Effector memory CD8-positive, alpha-beta T cell (primary cell): ENCODE measurements at places on chromosomes 4 and X.

GRCh38 chrX:43970528-43970927 is 2.7 kb downstream of the NDP start:
- no peak for DNase-seq

- DNase-seq = no peak
Observed at GRCh38 chr4:152581536-152582160, 45.8 kb upstream of the FBXW7 start.

- DNase-seq = no peak
Observed at GRCh38 chr4:119059221-119059620, 76.4 kb upstream of the MYOZ2 start.

DNA sequence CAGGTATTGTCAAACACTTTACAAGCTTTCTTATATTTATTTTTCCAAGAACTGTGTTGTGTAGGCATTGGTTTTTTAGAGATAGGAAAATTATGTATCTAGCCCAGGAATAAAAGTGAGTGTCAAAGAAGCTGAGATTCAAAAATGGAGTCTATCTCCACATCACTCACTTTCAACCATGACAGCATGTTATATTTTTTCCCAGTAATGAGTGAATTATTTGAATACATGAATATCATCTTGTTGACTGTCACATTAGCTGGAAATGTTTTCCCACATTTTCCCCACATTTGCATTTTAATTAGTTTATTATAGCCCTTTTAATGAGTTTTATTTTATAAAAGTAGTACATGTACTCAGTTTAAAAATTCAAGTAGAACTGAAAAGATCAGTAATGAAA is 693.7 kb downstream of the PCDH18 start:
- no peak for DNase-seq

DNA sequence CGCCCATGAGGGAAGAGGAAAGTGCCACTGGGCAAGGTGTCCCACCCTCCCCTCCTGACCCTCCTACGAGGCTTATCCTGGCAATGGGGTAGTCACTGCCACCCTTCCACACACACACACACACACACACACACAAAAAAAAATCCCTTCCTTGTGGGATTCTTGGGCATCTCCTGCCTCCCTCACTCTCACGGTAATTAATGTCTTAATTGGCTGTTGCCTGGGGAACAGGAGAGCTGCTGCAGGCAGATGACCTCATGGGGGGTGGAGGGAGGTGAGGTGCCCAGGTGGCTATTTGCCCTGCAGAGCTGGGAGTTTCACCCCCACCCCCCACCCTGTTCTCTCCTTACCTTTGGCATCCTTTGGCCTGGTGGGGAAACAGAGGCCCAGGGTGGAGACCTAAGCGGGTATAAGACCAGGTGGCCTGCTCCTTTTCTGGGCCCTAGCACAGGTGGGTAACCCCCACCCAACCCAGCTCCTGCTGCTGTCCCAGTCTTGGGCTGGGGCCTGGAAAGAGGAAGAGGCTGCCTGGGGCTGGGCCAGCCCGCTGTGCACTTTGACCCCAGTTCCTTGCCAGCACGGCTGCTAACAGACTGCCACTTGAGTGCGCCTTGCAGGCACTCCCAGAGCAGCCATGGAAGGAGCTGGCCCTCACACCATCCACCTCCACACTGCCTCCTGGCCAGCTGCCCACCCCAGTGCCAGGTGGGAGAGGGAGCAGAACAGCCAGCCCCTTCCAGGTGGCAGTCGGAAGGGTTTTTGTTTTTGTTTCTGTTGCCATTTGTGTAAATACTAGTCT is 12.6 kb downstream of the EFNB1 start:
- DNase-seq = no peak

GRCh38 chr4:10697086-10697485 is 12.5 kb upstream of the CLNK start:
- DNase-seq = no peak

DNA sequence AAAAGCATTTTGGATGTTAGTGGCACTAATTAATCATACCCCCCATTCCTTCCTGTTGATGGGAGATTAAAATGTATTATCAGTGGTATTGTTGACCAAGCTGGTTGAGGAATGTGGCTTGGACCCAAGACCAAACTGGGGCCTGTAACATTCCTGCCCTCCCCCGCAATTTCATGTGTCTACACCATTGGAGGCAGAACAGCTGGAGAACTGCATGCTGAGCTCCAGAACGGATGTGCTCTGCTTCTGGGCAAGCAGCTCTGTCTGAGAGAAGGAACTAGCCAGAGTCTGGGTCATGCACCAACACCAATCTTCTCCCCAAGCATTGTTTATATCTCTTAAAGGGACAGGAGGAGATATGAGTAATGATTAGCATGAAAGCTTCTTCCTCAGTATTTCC is 185.5 kb downstream of the CEP135 start:
- DNase-seq = no peak

DNA sequence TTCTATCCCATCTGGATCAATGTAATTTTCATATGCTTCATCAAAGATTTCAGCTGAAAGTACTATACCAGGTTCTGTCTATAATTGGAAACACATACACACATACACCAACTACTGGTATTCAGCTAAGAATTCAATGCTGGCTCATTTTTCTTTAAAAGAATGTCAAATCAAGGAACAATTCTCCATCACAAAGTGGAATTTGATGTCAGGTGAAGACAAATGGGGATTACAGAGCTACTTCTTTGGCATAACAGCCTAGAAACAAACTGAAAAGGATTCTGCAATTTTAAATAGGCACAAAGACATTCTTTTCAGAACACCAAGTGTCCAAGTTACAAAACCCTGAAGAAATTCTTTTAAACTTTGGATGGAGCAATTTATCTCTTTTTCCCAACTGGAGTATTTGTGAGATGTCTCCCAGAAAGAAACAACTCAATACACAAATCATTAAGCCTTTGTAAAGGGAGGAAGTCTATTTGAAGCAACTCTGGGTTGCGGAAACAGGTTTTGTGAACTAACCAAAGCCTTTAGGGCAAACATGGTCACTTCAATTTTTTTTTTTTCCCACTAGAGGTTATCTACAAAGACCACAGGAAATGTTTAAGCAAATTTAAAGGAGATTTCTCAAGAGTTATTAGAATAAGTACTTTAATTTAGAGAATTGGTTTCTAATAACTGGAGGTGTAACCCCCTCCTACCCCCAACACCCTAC is 1.9 kb upstream of the FAM9C start:
- DNase-seq = no peak

DNA sequence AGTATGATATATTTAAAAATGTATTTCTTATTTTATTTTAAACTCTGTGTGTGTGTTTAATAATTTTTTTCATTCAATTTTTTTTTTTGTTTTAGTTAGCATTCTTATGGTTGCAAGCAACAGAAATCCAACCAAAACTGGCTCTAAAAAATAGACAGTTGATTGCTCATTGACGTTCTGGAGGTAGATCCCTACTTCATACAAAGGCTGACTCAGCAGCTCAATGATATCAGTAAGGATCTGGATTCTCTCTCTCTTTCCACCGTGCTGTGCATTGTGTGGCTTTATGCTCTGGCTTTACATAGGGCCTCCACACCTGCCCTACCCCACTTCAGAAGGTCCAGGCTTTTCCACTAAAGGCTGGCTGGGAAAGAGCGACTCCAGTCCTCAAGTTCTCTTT is 117.8 kb downstream of the UCHL1 start:
- no peak for DNase-seq

DNA sequence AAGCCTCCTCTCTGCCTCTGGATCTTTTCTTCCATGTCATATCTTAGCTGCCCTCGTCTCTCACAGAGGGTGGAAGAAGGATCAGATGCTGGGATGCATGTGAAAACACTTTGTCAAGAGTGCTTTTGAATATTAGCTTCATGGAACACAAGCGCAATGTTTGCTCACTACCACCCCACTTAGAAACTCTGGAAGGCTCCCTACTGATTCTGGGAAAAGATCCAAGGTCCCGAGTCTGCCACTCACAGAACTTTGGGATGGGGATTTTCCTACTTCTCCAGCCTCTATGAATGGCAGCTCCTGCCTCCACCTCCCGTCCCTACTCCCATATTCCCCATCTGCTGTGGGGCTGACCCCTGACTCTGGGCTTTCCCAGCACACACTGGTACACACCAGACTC is 40.2 kb upstream of the CRMP1 start:
- DNase-seq = no peak
